ENCODE measurements at places on chromosomes 12 and 14.

- peak overlapping the region; percentile 100 for H3K27ac ChIP-seq
- H3K4me3 ChIP-seq = peak overlapping the region; percentile 78
- H3K27me3 ChIP-seq = no peaks in the 10 kb centered on the region
- H3K4me1 ChIP-seq = peaks cover 72% of the 10 kb centered on the region
These were observed 46.7 kb upstream of the PNMA1 start for GRCh38 chr14:73760598-73761586.

DNA sequence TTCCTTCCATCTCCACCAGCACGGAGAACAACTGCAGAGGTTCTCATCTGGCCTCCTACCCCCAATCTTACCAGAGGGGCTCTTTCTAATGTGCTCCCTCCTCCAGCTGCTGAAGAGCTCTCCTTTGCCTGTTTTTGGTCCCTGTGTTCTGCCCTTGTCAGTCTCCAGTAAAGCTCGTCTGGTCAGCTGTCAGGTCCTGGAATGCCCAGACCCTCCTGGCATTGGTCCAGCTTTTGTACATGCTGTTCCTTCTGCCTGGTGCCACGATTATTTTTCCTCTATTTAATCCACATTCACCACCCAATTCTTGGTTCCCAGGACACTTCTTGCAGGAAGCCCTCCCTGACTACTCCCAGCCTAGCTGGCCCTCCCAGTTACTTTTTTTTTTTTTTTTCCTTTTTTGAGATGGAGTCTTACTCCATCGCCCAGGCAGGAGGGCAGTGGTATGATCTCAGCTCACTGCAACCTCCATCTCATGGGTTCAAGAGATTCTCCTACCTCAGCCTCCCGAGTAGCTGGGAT, 6.5 kb downstream of the SLC8B1 start:
- peaks cover 14% of the 10 kb centered on the region for H3K36me3 ChIP-seq
- H3K4me3 ChIP-seq = no peak overlapping the region
- no peak for DNase-seq
- H3K27me3 ChIP-seq = no peaks in the 10 kb centered on the region
- no peak overlapping the region for H3K27ac ChIP-seq
- H3K4me1 ChIP-seq = peaks cover 21% of the 10 kb centered on the region

DNA sequence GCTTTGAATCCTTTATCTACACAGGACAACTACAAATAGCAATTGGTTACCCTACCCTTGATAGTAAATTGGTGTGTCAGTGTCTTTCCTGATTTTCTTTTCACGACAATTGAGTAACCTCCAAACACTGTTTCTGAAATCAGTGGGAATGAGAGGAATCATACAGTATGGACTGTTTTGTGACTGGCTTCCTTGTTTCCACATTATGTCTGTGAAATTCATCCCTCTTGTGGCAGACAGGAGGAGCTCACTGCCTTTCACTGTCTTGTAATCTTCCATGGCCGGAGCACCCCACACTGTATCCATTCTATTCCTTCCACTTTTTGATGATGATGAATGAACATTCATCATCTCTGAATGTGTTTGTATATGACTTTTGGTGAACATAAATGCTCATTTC, 164.0 kb upstream of the PZP start:
- H3K27me3 ChIP-seq = peaks cover 10% of the 10 kb centered on the region
- no peak for DNase-seq
- H3K27ac ChIP-seq = no peak overlapping the region

GRCh38 chr14:23559010-23559925, 3.2 kb downstream of the THTPA start:
- peak; percentile 40 for DNase-seq
- no peak overlapping the region for H3K27ac ChIP-seq
- no peak overlapping the region for H3K4me3 ChIP-seq
- H3K27me3 ChIP-seq = no peaks in the 10 kb centered on the region

DNA sequence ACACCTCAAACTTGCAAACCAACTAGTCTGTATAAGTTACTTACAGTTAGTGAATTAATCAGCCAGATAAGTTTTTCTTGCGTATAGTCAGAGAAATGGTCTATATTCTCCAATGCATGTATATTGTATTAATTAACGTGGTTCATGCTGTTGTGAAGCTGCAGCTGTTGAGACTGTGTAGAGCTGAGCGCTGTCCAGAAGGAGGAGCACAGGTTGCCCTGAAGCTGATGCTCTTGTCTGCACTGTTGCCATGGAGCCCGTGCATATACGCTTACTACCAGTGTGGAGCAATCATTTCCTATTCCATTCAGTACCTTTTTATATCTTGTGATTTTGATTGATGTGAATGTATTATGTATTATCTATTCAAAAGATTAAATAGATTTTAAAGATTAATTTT, 74.3 kb upstream of the ARID2 start:
- no peaks in the 10 kb centered on the region for H3K36me3 ChIP-seq
- no peak overlapping the region for H3K27ac ChIP-seq
- H3K4me3 ChIP-seq = no peak overlapping the region
- H3K27me3 ChIP-seq = peaks cover 3% of the 10 kb centered on the region

DNA sequence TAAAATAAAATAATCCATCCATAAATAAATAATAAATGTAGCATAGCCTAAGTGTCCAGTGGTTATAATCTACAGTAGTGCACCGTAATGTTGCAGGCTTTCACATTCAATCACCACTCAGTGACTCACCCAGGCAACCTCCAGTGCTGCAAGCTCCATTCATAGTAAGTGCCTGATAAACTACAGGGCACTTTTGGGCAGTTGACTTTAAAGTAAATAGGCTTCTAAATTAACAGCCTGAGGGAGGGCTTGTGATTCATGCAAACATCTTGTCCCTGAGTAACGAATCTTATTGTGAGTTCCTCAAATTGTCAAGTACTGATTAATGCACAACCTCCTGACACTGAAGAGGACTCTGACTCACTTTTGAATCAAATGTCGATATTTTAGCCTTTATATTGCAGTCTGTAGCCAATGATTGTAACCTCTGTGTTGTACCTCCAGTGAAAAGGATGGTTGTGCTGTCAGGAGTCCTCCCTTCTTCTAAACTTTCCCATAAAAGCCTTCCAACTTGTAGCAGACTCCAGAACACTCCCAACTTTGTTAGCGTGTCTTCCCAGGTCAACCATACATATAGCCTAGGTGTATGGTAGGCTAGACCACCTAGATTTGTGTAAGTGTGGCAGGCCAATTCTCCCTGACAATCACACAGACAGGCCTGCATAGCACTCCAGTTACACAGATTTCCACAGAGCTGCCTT, 55.0 kb upstream of the BICD1 start:
- no peak for DNase-seq
- H3K36me3 ChIP-seq = no peaks in the 10 kb centered on the region
- no peak overlapping the region for H3K4me3 ChIP-seq
- H3K4me1 ChIP-seq = peaks cover 8% of the 10 kb centered on the region
- no peak overlapping the region for H3K27ac ChIP-seq

- DNase-seq = no peak
- peaks cover 11% of the 10 kb centered on the region for H3K4me1 ChIP-seq
- H3K36me3 ChIP-seq = peaks cover 6% of the 10 kb centered on the region
- no peak overlapping the region for H3K4me3 ChIP-seq
- H3K27me3 ChIP-seq = peaks cover 3% of the 10 kb centered on the region
- H3K27ac ChIP-seq = no peak overlapping the region
These were observed 90.1 kb downstream of the TNFAIP2 start for GRCh38 chr14:103213331-103213730.

DNA sequence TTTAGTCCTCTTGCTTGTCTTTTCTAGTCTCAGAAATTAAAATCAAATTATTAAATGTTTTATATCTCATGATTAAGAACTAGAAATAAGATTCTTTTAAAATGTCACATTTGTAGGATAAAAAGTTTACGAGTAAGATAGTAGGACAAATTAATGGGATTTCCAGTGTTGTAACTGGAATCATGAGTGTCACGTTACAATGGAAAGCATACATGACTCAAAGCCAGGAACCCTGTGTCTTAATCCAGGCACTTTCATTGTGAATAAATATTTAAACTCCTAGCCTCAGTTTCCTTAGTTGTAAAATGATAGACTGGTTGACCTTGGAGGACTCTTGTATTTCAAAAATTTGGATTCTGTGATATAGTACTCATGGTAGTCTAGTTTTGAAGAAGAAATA, 84.9 kb downstream of the MIA2 start:
- DNase-seq = no peak
- no peak overlapping the region for H3K27ac ChIP-seq
- H3K27me3 ChIP-seq = no peaks in the 10 kb centered on the region

DNA sequence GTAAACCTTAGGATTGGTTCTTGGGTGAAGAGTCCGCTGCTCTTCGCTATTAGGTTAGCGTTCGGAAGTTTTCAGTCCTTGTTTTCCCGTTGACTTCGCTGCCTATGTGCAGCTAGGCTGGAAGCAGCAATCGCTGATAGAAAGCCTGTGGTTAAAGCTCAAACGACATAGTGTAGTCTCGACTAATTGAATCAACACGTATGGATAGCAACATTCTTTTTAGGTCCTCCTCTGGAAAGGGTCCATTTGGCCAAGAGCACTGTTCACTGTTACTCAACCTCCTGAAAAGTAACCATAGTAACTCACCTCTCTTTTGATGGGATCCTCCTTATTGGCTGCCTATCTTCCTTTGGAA, 355.5 kb downstream of the SNAPC1 start:
- peak overlapping the region; percentile 82 for H3K4me3 ChIP-seq
- no peak for DNase-seq
- H3K36me3 ChIP-seq = peaks cover 16% of the 10 kb centered on the region
- H3K27me3 ChIP-seq = no peaks in the 10 kb centered on the region
- peaks cover 26% of the 10 kb centered on the region for H3K4me1 ChIP-seq

DNA sequence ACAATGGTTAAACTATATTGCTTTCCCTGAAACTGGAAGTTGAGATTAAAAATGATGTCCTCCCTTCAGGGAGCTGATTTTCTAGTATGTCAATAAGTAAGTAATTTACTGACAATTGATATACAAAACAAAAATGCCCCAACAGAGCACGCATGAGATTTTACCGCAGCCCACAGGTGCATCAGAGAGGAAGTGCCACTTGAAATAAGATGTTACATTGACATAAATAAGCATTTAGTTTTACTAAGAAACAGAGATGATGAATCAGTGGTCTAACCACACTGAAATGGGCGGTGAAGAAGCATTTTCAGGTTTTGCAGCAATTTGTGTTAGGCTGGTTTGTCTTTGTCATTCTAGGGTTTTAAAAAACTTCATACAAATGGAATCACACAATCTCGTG, 8.8 kb upstream of the CLECL1 start:
- peaks cover 11% of the 10 kb centered on the region for H3K27me3 ChIP-seq
- DNase-seq = no peak
- H3K36me3 ChIP-seq = no peaks in the 10 kb centered on the region
- H3K4me1 ChIP-seq = no peaks in the 10 kb centered on the region
- H3K27ac ChIP-seq = no peak overlapping the region

- H3K27me3 ChIP-seq = no peaks in the 10 kb centered on the region
- H3K4me1 ChIP-seq = no peaks in the 10 kb centered on the region
- H3K27ac ChIP-seq = no peak overlapping the region
- H3K4me3 ChIP-seq = no peak overlapping the region
- peaks cover 19% of the 10 kb centered on the region for H3K36me3 ChIP-seq
- no peak for DNase-seq
These were observed 45.6 kb downstream of the TBK1 start for GRCh38 chr12:64497484-64497883.

DNA sequence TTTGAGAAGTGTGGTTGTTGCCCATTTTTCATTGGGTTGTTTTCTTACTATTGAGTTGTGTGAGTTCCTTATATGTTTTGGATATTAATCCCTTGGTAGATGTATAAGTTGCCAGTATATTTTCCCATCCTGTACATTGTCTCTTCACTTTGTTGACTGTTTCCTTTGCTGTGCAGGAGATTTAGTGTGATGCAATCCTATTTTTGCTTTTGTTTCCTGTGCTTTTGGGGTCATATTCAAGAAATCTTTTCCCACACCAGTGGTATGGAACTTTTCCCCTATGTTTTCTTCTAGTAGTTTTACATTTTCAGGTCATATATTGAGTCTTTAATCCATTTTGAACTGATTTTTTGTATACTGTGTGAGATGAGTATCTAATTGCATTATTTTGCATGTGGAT, 92.8 kb downstream of the PTHLH start:
- H3K27ac ChIP-seq = no peak overlapping the region
- no peak for DNase-seq
- peaks cover 6% of the 10 kb centered on the region for H3K4me1 ChIP-seq
- no peaks in the 10 kb centered on the region for H3K27me3 ChIP-seq
- H3K4me3 ChIP-seq = no peak overlapping the region
- H3K36me3 ChIP-seq = peaks cover 2% of the 10 kb centered on the region

- H3K4me3 ChIP-seq = no peak overlapping the region
- H3K4me1 ChIP-seq = no peaks in the 10 kb centered on the region
- no peak overlapping the region for H3K27ac ChIP-seq
- no peaks in the 10 kb centered on the region for H3K36me3 ChIP-seq
- H3K27me3 ChIP-seq = no peaks in the 10 kb centered on the region
These were observed 42.1 kb downstream of the CIT start for GRCh38 chr12:119835068-119835467.

- peaks cover 24% of the 10 kb centered on the region for H3K27me3 ChIP-seq
- no peak overlapping the region for H3K4me3 ChIP-seq
- peaks cover 19% of the 10 kb centered on the region for H3K4me1 ChIP-seq
- no peak overlapping the region for H3K27ac ChIP-seq
- no peak for DNase-seq
- H3K36me3 ChIP-seq = peaks cover 1% of the 10 kb centered on the region
These were observed 161.3 kb upstream of the CCND2 start for GRCh38 chr12:4112290-4112689.

DNA sequence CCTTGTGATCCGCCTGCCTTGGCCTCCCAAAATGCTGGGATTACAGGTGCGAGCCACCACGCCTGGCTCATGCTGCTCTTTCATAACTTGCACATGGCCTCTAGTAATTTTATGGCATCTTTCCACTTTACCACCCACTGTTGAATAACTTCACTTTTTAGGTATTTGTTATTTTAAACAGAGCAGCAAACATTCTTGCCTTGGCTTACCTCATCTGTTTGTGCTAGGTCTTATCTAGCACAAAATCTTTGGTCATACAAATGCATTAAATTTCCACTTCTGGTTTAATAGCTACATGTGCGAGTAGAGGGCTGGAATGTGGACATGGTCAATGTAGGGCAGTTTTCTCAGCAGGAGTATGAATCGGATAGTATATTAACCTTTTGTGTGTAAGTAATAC, 38.8 kb upstream of the ATF7IP start:
- H3K4me1 ChIP-seq = peaks cover 15% of the 10 kb centered on the region
- H3K4me3 ChIP-seq = no peak overlapping the region
- H3K27ac ChIP-seq = no peak overlapping the region
- H3K27me3 ChIP-seq = no peaks in the 10 kb centered on the region
- DNase-seq = no peak

GRCh38 chr12:28645436-28645835, 455.2 kb downstream of the CCDC91 start:
- H3K36me3 ChIP-seq = no peaks in the 10 kb centered on the region
- no peaks in the 10 kb centered on the region for H3K4me1 ChIP-seq
- no peak for DNase-seq
- H3K27me3 ChIP-seq = peaks cover 2% of the 10 kb centered on the region

- no peak overlapping the region for H3K4me3 ChIP-seq
- H3K27ac ChIP-seq = no peak overlapping the region
- peaks cover 21% of the 10 kb centered on the region for H3K36me3 ChIP-seq
- peaks cover 18% of the 10 kb centered on the region for H3K4me1 ChIP-seq
- no peaks in the 10 kb centered on the region for H3K27me3 ChIP-seq
- no peak for DNase-seq
These were observed 76.2 kb downstream of the MON2 start for GRCh38 chr12:62542814-62543213.

Data from chondrocyte (in vitro differentiated cells).